ENCODE measurements at places on chromosomes 13 and 19. TPM values are rescaled to one million over a fixed set of nuclear protein-coding genes. Genes with fewer than 3 reads are reported as not detected.

ANGPTL4 gene
- 4.9 TPM for polyA plus RNA-seq

KLK14 gene
- polyA plus RNA-seq: not detected

GRCh38 chr19:31214086-31214485, 135.2 kb downstream of the TSHZ3 start:
- DNase-seq: no peak

- DNase-seq: no peak
Measured at GRCh38 chr13:32720026-32720425, 133.8 kb downstream of the PDS5B start.

DNA sequence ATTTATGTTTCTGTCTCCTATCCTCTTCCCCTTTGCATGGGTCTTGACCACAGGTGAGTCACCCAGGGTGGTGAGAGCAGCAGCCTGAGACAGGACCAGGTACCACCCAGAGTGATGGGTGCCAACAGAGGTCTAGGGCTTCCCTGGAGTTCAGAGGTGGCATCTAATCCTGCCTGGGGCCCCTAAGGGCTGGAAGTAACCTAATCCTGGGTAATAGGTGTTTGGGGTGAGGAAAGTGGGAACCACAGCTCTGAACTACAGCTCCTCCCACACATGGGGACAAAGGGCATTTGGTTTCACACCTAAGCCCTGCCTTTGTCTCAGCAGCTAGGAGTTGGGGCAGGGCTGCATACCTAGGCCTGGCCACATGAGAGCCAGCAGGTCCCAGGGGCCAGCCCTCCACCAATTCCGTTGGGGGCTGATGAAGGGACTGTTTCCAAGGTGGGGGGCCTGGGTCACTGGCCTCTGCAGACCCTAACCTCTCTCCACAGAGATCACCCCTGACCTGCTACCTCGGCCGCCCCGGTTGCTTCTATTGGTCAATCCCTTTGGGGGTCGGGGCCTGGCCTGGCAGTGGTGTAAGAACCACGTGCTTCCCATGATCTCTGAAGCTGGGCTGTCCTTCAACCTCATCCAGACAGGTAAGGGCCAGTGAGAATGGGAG, 8.0 kb downstream of the SPHK2 start:
- DNase-seq: no peak

- DNase-seq: no peak
Measured at GRCh38 chr13:50608370-50608769, 235.1 kb downstream of the DLEU7 start.
